ENCODE measurements at places on chromosomes 5 and 9. TPM values are rescaled to one million over a fixed set of nuclear protein-coding genes. Genes with fewer than 3 reads are reported as not detected.

WDR31 gene
- total RNA-seq: 10.9 TPM

OGN gene
- 15.2 TPM for total RNA-seq

C9orf50 gene
- total RNA-seq: 0.22 TPM

FAM120A gene
- 116 TPM for total RNA-seq

DNA sequence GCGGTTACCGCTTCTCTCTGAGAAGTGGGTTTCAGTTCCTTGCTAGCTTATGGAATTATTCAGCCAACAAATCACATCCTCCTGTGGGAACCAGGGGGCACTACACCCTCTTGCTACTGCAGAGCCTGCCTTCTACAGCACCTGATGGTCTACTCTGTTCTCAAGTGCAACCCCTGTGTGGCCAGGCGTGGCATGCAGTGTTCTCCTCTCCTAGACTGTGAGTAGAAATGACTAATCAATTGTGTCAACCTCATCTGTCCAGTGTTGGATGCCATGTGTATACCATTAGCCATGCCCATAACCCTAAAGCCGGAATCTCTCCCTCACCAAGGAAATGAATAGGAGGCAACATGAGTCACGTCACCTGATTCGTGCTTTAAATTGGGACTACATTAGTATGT, 117.2 kb upstream of the LIFR start:
- no peak for DNase-seq

GRCh38 chr5:103620851-103621547, 58.4 kb upstream of the NUDT12 start:
- no peak for DNase-seq

Measured in cardiac septum (tissue), 1 donor.